ENCODE measurements at places on chromosomes 11 and 22.

- no peak for DNase-seq
Observed at GRCh38 chr11:83540728-83541127, 254.6 kb upstream of the CCDC90B start.

GRCh38 chr11:95149651-95150364 lies 60.2 kb downstream of the ENDOD1 start:
- DNase-seq, result no peak

DNA sequence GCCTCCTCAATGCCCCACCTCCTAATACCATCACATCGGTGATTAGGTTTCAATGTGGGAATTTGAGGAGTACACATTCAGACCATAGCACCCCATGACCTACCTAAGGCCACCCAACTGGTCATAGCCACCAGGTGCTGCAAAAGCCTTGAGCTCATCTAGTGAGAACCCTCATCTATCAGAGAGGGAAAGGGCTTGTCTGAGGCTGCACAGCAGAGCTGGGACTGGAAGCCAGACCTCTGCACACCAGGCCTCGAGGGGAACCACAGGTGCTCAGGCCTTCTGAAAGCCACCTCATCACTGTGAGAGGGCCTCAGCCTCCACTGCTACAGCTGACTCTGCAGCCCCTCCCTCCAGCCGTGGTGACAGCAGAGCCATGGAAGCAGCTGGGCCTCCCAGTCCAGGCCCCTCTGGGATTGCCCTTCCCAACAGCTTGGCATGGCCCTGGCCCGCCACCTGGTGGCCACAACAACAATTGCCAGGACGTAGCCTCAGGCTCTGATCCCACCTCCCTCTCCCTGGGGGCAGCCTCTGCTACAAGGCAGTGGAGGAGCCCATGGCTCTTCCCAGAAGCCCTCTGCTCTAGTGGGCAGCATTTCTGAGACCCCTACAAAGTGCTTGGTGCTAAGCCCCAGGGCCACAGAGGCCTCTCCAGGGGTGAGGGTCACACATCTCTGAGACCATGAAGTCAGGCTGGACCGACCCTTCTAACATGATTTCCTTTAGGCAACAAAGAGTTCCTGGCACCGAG lies 41.0 kb upstream of the PRDM11 start:
- DNase-seq, result no peak

DNA sequence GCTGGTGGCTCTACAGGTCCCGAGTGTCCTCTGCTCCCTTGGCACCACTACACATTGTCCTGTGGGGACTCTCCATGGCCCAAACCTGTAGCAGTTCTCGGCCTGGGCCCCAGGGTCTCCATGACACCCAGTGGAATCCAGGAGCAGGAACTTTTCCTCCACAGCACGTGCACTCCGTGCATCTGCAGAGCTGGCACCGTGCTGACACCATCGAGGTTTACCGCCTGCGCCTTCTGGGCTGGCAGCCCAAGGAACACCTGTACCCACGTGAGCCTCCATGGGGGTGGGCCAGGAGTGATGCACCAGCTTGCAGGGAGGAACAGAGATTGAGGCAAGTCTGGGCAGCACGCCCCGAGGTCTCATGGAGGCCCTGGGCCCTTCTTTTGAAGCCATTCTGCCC lies 25.2 kb downstream of the TSPAN32 start:
- DNase-seq, result no peak

DNA sequence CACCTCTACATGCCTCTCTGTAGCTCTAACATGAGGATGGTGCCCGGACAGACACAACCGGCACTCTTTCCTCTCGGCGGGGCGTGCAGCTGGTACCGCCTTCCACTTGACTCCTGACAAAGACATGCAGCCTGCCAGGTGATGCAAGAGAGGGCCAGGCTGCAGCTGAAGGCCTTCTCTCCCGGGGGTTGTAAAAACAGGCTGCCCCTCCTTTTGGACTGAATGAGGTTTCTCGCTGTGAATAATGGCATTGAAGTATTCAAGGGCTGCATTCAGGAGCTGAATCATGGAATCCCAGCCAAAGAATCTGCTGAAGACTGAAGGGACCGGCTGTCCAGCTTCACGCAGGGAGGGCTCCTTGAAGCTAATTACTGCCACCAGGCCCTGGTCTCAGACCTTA lies 110.9 kb downstream of the GALNT18 start:
- no peak for DNase-seq

- DNase-seq, result no peak
Observed at GRCh38 chr11:110891411-110891810, 179.2 kb upstream of the ARHGAP20 start.

DNA sequence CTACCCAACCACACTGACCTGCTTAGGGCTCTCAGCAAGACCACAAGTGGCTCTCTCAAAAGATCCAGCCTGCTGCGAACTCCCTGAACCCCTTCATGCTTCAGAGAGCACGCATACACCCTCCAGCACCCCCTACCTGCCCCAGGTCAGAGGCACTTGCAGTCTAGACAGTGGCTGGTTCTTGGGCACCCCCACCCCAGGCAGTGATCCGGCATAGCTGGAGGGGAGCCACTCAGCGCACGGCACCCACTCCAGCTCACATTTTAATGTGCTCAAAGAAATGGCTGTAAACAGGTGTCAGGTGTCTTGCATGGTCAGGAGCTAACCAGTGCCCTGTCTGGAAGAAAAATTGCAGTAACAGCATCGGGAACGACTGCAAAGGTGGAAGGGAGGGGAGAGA lies 140.8 kb downstream of the PKNOX2 start:
- DNase-seq, result no peak

- DNase-seq, result no peak
Observed at GRCh38 chr11:107473792-107474191, 16.2 kb upstream of the CWF19L2 start.

- DNase-seq, result no peak
Observed at GRCh38 chr22:34096770-34097169, 176.5 kb upstream of the LARGE1 start.

DNA sequence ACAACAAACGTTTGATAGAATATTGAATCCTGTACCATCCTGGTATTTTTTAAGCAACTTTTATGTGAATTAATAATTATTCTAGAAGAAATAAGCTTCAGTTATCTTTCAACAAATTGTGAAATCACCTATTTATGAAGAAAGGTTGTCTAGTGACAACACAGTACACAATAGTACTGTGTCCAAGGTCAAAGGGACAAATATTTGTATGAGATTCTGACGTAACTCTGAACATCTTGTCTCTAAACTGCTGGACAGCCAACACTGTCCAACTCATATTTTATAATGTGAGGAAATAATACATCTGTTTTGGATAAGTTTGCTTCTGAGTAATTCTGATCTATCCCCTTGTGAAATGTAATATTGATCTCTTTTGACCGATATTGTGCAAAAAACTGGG lies 18.9 kb downstream of the CASP5 start:
- no peak for DNase-seq

DNA sequence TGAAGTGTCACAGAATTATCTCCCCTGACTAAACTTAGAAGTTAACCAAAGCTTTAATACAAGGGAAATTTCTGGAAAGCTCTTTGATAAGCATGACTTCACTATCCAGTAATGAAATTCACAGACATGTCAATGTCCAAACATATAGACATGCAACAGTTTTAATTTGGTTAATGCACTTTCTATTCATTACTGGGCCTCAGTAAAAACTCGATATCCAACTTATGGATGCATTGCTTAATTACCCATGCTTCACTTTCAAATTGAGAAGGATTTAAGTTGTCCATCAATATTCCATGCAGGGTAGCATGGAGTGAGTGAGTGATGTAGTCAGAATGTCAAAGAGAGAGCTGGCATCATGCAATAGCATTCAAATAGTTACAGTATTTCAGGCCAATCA lies 197.5 kb downstream of the CADM1 start:
- no peak for DNase-seq
